Activated CD4-positive, alpha-beta T cell treated with anti-CD3 and anti-CD28 coated beads, Interleukin-2, amount 50 U/mL, for 48 hours (primary cell): ENCODE measurements at places on chromosomes 11 and 22.

DNA sequence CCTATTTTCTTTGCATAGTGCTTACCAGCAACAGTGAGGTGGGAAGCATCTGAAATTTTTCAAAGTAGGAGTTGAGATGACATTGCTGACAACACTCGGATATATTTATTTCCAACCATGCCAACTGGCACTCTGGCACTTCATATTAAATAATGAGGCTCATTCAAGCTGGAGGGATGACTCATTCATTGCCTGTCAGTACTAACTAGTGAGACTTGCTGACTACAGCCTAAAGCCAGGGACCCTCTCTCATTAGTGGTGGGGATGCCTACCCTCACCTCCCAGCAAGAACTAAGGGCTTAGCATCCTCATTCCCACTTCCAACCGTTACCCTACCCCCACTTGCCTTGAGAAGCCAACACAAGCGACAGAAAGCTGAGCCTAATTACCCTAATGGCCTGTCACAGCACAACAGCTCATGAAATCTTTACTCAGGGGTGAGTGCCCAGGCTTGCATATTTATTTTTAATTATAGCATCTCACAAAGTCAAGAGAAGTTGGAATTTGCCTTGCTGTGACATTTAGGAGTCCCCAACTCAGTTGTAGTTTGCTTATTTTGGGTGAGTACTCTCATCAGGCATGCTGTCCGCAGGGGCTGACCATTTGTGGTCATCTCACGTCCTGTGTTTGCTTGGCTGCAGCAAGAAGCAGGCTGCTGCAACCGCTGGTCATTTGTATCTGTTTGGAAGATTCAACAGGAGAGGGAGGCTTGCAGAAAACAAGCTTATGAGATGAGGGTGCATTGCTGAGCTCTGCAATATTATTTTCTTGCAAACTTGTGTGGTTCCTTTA lies 181.6 kb upstream of the POU2AF2 start:
- no peak for DNase-seq

DNA sequence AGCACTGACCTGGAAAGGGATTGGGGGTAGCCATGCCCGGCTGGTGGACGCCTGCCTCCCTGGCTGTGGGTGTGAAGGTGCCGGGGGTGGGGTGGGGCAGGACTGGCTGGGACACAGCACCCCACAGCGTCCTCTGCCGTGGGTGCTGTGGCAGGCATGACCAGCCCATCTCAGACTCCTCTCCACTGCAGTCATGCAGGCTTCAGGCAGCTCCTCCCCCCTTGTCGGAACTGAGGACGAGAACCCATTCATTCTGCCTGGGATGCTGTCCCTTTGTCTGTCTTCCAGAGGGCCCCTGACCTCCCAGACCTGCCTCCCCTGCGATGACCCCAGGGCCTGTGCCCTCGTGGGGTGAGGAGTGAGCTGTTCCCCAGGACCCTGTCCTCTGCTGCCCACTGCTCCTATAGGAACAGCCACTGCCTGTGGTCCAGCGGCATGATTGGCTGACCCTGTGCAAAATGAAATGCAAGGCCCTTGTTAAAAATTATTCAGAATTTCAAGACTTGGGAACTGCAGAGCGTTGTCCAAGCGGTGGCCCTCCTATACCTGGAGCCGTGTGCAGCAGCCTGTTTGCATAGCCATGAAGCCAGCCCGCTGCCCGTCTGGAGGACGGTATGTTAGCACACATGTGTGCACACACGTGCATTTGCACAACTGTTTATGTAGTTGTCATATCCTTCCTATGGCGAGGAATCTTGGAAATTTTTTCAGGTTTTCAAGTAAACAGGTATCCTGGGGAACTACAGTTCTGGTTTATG lies 1122.3 kb downstream of the BRD1 start:
- no peak for DNase-seq

DNA sequence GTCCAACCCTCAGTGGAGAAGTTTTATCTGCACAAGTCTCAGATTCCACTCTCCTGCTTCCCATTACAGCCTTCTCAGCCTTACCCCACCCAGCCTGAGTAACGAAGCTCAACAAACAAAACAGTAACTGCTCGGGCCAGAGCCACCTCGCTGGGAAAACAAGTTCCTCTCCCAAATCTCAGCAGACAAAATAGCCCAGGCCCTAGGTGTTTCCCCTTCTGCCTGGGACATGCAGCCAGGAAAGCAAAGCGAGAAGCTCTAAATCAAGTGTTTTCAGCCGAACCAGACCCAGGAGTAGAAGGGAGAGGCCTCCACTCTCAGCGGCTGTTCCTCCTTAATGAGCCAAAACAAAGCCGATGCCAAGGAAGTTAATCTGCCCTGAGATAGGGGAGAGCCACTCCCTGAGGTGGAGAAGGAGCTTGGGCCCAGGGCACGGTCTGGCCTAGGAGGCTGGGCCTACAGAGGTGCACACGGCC lies 44.0 kb downstream of the LIF start:
- no peak for DNase-seq

GRCh38 chr11:26904132-26904531 lies 89.8 kb upstream of the FIBIN start:
- DNase-seq = no peak

- DNase-seq = no peak
Observed at GRCh38 chr22:17612057-17612456, 16.5 kb downstream of the ATP6V1E1 start.

- DNase-seq = no peak
Observed at GRCh38 chr11:101563166-101563565, 20.6 kb downstream of the TRPC6 start.

GRCh38 chr11:1939006-1939625 lies 8.0 kb upstream of the MRPL23 start:
- no peak for DNase-seq

DNA sequence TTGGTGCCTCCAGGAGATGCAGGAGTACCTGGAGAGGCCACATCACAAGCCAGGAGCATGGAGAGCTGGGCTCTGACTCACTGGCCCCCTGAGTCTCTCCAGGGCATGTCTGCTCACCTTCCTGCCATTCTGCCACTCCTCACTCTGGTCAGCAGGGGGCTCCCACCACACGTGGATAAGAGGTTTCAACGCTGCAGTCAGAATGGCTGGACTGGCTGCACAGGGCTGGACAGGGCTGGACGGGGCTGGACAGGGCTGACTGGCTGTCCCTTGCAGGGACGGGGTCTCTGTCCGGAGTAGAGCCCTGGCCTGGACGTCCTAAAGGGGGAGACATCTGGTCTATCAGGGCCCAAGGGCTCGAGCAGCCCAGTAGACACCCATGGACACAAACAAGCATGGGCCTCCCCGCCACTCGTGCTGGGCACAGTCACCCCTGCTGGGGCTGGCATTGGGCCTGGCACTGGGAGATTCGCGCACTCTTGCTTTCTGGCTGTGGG lies 34.6 kb downstream of the CYTH4 start:
- DNase-seq = peak; percentile 70

DNA sequence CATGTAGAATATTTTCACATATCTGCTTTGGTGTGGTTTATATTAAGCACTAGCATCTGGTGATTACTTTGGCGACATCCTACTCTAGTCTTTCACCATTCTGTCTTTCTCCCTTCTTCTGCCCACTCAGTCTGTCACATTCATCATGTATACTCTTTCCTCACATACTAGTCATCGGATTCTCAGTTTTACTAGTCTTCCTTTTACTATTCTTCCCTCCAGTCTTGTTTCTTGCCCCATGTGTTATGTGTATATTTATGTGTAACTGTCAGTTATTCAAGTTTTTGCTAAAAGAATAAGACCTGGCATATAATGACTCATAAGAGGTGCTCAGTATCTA lies 4.6 kb upstream of the DIXDC1 start:
- no peak for DNase-seq

DNA sequence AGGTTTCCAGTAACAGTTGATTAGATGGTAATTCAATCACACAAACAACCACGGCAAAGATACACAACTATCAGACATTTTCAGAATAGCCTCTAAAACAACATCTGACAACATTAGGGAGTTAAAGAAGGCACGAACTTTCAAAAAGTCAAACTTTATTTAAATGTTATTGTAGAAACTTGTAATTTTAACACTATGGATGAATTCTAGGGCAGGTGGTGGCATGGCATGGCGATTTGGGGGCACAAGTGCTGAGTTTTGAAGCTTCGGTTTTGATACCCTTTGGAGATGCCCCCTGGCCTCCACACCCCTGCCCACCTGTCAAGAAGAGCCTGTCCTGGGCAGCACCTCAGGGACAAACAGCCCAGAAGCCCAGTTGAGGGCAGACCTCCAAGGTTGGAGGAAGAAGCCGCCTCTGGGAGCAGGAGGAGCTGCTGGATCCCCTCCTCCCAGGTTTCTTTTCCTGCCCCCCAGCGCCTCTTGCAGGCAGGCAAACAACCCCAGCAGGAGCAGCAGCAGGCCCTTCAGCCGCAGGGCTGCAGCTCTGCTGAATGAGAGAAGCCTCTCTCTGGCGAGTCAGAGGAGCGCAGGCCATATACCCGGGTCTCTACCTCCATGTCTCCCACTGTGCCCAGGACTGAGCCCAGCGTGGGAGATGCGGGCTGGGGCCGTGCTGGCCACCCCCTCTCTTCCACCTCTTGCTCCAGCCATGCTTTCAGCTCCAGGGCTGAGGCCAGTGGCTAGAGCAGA lies 102.1 kb upstream of the IGLL5 start:
- no peak for DNase-seq

DNA sequence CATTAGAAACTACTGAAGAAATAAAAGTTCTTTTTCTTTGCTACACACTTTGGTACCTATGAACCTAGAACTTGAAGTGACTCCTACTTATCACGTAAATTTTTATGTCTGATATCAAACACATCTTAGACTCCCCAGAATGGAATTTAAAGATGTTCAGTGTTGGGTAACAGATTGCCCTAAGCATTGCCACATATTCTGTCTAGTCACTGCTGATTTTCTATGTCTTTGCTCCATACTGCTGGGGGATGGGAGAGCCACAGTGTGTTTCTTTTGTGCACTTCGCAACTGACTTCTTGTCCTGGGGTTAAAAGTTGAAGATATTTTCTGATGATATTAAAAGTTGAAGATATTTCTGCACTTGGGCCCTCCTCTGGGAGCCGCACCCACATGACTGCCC lies 19.4 kb upstream of the MYO18B start:
- DNase-seq = no peak

GRCh38 chr11:40186437-40187263 lies 1272.8 kb downstream of the LRRC4C start:
- no peak for DNase-seq

DNA sequence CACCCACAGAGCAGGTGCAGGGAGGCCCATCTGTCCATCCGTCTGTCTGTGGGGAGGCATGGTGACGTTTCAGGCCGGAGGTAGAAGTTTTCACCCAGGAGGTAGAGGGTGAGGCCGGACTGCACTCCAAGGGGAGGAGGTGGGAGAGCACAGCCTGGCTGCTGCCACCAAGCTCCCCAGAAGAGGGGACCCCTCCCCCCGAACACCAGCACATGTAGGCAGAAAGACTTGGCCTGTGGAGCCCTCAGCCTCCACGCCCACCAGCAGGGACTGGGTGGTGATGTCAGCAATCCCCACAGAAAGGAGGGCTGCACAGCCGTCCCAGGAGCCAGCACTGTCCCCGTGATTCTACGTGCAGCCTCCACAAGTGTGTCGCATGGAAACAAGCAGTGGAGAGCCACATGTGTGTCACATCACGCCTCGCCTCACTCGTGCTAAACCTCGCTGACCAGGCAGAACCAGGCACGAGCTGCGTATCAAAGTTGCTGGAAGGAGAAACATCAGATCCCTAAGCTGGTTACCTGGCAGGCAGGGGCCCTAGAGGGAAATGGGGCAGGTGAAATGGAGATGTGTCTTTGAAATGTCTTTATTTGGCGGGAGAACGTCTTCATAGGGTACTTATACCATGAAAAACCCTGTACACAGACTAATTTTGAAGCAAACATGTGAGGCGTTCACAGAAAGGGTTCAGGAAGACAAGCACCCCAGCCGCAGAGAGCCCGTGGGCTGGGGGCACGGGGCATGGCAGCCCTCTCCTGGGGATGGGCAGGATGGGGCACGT lies 49.1 kb downstream of the CDKN1C start:
- DNase-seq = no peak

DNA sequence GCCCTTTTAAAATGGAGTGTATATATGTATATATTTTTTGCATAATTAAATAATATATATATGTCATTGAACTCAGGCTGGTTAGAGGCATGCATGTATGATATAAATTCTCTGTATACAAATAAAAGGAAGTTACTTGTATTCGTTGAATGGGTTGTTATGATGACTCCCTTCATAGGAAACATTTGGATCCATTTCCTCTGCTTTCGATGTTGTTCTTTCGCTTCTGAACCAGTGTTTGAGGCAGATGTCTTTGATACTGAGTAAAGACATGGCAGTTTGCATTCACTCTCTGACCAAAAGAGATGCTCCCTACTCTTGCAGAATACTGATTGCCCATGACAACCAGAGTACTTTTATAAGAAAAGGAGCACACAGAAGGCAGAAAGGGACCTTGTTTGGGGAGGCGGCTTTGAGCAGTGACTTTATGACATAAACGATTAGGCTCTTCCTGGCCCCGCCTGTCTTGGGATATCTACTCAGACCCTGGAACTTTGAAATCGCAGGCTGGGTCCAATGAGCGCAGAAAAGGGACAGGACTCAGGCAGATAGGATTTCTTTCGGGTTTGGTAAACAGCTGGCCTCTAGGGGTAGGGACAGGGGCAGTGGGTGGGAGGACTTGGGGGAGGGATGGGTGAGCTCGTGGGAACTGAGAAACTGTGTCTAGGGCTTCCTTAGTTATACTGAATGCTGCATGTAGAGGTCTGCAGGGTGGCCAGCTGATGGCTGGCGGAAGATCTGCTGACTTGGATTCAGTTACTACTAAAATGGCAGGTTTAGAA lies 23.2 kb downstream of the TIMP3 start:
- no peak for DNase-seq

DNA sequence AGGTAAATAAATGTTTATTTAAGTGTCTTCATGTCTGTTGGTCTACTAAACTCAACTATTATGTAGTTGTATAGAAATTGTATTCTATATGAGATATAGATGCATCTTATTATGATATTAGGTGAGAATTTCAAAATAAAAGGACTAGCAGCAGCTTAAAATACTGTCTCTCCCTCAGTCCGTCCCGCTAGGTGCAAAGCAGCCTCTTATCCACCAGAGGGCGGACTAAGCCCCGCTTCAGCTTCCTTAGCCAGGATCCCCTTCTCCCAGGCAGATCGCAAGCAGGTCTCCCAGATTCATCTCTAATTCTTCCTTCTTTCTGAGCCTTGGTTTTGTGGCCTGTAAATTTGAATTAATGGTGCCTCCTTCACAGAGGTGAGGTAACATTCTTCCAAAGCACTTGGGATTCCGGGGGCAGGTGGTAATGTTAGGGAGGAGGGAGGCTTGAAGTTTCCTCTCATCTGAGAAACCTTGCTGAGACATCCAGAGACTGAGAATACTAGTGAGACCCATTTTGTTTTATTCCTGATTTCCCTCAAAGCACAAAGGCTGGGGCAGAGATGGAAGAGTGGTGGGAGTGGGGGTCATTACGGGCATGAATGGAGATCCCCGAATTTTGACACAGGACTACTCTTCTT lies 13.5 kb upstream of the INSC start:
- peak; percentile 66 for DNase-seq
